ENCODE measurements at places on chromosomes 1 and 21. TPM values are rescaled to one million over a fixed set of nuclear protein-coding genes. Genes with fewer than 3 reads are reported as not detected.

DNA sequence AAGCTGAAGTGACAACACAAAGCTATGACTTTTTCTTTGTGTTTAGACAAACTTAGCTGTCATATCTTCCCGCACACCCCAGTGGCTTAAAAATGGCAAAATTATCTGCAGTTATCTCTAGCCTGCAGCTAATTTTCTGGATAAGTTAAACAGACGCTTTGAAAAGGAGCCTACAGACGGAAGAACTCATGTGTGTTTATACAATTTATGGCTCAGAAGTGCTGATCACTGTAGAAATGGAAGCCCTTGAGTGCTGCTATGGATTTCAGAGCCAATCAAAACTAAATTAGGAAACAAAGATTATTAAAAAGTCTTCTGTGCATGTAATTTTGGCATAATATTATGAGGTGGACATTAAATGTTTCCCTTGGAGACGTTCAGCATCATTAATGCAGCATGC, 11.6 kb downstream of the NTNG1 start:
- DNase-seq = no peak

GRCh38 chr1:212228591-212229119, 56.6 kb upstream of the PPP2R5A start:
- no peak for DNase-seq

The RNF19B gene
- 30.8 TPM for total RNA-seq

The SLC45A1 gene
- total RNA-seq = not detected

DNA sequence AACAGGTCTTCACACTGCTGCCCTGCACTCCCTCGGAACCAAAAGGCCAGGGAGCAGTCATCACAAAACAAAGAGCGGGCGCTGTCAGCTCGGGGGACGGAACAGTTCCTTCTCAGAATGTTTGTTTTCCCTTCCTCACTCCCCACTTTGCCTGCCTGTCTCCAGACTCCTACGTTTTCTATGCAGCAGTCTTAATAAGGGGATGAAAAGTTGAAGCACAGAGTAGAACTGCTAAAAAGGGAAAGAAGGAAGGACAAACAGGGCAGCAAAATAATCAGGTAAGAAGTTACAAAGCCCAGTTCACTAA, 738 bp upstream of the GPR161 start:
- peak; percentile 32 for DNase-seq

The MAP3K21 gene
- 2.3 TPM for total RNA-seq

The HPCAL4 gene
- total RNA-seq = 1.3 TPM

The PSMD4 gene
- total RNA-seq = 370 TPM

The DDR2 gene
- 32.8 TPM for total RNA-seq

DNA sequence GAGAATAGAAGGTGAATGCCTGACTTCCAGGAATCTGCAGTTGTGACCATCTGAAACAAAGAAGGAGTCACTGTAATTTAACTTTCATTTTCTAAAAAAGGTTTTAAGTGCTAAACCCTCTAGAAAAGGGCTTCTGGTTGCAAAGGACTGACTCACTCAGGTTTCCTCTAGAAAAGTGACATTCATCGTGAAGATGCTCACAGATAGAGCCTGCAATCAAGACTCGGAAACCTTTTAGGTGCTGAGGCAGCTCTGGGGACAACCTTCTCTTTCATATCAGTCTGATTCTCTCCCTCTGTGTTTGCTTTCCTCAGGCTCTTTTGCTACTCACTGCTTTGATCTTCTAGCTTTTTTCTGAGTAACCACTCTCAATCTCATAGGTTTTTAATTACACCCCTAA, 8.2 kb downstream of the BCL9 start:
- DNase-seq = no peak

DNA sequence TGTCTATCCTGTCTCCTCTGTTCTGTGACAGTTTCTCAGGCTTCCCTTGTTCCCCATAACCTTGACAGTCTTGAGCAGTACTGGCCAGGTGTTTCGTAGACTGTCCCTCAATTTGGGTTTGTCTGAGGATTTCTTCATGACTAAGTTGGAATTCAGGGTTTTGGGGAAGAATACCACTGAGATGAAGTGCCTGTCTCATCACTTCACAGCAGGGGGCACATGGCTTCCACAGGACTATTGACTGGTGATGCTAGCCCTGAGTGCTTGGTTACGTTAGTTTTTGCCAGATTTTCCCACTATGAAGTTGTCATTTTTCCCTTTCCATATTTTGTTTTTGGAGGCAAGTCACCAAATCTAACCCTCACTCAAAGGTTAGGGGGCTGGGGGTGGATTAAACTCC, 45.7 kb downstream of the CDCP2 start:
- peak; percentile 3 for DNase-seq

The MECR gene
- total RNA-seq = 19.5 TPM

DNA sequence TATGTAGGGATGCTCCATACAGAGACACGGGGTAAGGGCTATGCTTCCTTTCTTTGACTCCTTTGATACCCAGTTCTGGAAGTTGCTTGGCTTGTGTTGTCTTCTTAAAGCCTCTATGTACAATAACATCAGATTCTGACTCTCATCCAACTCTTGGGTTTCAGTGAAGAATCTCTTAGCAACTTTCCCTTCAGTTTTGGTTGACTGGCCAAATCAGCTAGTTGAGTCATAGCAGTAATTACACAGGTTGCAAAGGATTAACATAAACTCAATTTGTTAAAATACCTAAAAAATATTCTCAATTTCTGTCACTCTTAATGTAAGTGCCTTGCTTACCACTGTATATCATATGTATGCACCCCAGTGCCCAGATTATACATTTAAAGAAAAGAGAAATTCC, 9.2 kb downstream of the CD1E start:
- DNase-seq = no peak

- DNase-seq = no peak
Observed at GRCh38 chr1:31214316-31215064, 25.2 kb downstream of the NKAIN1 start.

- DNase-seq = no peak
Observed at GRCh38 chr21:41759214-41759840, 7.5 kb downstream of the RIPK4 start.

DNA sequence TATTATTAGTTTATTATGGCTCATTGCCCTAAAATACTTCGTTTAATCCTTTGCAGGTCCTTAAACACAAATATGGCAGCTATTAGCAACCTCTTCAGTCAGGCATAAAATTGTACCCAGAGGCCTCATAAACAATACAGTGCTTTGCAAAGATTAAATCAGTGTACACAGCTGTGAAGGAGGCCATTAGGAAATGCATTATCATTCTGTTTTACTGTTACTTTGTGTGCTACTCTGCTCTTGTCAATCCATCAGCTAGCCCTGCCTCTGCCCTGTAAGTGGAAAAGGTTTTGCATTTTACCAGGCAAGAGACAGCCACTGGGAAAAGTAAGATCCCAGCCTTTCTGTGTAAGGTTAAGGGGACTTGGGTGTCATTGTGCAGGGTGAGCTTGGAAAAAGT, 415.7 kb upstream of the DAB1 start:
- no peak for DNase-seq

GRCh38 chr1:107096690-107097089, 40.2 kb downstream of the PRMT6 start:
- no peak for DNase-seq

The WNT3A gene
- total RNA-seq = not detected

DNA sequence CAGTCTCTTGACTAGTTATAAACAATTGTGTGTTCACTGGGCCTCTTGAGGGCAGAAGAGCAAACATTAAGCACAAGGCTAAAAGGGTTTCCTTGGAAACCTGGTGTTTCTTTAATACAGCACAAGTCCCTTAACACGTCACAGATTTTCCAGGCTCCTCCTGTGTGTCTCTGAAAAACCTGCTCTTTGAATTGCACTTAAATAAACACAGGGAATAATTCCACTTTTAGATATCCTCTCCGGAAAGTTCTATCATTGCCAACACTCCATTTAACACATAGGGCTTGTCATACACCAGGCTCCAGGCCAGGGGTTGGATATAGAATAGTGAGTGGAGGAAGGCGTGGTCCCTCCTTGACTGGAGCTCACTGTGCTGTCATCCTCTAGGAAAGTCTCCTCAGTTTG, 442.6 kb downstream of the DSCAM start:
- DNase-seq = no peak

GRCh38 chr1:167737169-167737568, 15.4 kb downstream of the MPZL1 start:
- DNase-seq = no peak

- DNase-seq = peak; percentile 45
Observed at GRCh38 chr1:219563568-219563967, 49.3 kb downstream of the ZC3H11B start.
